ENCODE measurements at places on chromosomes 1 and 21.
A peak's percentile ranks its signal among the peaks of the same experiment; 100 is the strongest.

GRCh38 chr1:48608882-48609281 lies 136.9 kb upstream of the SPATA6 start:
- DNase-seq: no peak

- no peak for DNase-seq
Measured at GRCh38 chr1:234844479-234845031, 234.6 kb upstream of the IRF2BP2 start.

DNA sequence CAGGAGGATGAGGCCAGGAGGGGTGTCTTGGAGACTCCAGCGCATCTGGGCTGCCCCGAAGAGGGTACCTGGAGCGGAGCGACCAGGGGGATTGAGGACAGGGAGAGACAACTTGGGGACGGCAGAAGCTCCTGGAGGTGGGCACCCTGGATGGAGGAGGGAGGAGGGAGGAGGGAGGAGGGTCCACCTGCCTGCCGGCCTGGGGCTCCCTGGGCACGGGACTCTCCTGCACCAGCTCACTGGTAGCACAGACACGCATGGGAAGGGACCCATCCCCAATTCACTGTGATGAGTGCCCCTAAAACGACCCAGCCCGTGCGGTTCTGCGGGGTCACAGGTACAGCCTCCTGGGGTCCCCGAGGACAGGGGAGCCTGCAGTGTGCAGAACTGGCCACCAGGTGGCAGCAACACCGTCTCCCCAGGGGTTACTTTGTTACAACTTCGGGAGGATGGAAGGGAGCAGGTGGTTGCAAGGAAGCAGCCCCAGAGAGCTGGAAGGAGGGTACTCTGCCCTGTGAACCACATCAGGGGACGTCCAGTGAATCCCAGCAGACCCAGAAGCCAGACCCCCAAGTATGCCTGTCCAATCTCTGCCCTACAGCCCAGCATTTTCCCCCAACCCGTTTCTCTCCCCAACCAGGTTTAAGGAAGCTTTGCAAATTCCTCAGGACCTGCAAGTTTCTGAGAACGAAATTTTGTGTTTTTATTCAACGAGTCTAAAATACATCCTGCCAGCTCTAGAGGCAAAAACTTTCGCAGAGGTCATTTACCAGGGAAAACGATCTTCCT lies 482.4 kb downstream of the NPHP4 start:
- DNase-seq: peak; percentile 22

DNA sequence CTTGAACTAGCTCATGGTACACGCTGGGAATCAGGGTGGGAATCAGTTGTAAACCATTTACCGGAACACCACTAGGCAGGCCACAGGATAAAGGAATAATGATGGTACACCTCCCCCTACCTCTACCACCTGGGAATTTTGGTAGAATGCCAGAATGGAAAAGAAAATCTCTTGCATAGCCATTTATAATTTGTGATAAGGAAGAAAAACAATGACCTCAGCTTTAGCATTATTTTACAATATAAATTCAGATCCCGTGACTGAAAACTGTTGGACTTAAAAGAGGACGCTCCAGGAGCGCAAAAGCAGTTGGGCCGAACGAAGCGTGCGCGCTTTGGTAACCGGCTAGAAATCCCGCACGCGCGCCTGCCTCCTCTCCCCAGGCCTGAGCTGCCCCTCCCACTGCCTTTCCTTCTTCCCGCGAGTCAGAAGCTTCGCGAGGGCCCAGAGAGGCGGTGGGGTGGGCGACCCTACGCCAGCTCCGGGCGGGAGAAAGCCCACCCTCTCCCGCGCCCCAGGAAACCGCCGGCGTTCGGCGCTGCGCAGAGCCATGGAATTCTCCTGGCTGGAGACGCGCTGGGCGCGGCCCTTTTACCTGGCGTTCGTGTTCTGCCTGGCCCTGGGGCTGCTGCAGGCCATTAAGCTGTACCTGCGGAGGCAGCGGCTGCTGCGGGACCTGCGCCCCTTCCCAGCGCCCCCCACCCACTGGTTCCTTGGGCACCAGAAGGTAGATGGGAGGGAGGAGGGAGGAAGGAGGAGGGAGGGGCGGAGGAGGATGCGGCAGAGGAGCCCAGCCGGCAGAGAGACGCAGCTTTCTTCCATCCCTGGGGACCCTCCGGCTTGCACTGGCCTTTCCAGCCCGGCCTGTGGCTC lies at the start of gene CYP4X1:
TSS of gene CYP4X1 (plus strand) at position 402 of the 873 bp plus-strand sequence. CDS start at position 551, 149 bp downstream.
- DNase-seq: no peak

- no peak for DNase-seq
Measured at GRCh38 chr1:19101244-19101643, 108.8 kb downstream of the UBR4 start.

DNA sequence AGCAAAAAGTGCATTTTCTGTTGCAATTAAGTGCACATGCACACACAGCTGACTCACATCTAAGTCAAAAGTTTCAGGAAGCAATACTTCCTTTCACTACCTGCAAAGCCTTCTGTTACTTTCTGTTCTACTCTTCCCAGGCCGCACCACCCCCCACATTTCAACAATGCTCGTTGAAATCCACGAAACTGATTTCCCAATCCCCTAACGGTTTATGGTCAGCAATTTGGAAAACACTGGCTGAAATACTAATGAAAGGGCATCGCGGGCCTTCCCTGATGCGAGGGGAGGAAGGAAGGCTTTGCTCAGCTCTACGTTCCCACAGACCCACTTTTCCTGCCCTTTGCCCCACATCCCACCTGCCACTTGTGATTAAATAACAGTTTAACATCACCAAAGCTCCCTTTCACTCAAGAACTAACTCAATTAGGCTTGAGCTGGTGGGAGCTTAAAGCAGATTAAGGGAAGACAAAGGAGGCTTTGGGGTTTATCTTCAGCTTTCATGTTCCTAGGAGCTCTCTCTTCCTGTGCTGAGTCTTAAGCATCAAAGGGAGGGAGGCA lies 243.2 kb upstream of the RAB4A start:
- DNase-seq: no peak

DNA sequence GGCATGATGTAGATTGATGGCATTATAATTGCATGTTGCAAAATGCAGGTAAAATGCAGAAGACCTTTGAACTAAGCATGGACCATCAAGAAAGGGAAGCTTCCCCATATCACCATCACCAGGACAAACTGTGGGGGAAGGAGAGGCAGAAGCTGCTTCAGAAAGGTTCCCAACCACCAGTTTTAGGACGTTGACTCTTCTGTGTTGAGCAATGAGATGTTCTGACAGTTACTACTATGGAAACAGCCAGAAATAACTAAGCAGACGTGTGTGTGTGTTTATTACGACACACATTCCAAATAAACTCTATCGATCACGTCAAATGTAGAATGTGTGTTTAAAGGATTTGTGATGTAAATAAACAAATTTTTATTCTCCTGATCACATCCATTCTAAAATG lies 110.2 kb upstream of the PLD5 start:
- no peak for DNase-seq

DNA sequence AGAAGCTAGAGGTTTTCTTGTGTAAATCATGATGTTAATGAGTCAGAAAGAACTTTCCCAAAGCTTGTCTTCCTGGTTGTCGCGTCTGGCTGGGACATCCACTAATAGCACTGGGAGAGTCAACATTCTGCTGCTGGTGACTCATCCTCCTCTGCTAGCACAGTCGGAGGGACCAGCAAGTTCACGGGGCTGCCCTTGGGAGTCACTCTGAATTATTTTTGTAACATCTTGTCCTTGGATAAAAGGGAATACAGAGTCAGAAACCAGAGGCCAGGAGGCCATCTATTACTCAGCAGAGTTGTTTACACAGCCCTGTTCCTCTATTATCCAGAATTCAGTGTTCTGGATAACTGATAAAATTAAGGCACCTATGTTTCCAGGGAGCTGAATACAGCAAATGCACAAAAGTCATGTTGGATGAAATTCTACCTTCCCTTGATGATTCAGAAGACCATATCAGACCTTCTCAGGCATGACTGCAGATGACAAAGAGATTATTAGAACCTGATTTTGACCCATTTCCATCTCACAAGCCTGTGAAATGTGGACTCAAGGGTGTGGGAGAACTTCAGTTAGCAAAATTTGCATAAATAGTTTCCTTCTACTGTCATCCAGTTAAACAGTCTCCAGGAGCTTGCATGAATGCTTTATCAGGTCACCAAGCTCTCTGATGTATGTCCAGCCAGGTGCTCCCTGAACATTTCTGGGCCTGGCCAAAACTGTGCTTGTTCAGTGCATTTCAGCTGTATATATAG lies 68.1 kb downstream of the JAK1 start:
- no peak for DNase-seq

- no peak for DNase-seq
Measured at GRCh38 chr1:204988196-204988595, 54.8 kb upstream of the CNTN2 start.

GRCh38 chr1:54995835-54996234 lies 2.9 kb upstream of the BSND start:
- DNase-seq: no peak

GRCh38 chr1:11528611-11529261 lies 49.8 kb downstream of the DISP3 start:
- DNase-seq: no peak

DNA sequence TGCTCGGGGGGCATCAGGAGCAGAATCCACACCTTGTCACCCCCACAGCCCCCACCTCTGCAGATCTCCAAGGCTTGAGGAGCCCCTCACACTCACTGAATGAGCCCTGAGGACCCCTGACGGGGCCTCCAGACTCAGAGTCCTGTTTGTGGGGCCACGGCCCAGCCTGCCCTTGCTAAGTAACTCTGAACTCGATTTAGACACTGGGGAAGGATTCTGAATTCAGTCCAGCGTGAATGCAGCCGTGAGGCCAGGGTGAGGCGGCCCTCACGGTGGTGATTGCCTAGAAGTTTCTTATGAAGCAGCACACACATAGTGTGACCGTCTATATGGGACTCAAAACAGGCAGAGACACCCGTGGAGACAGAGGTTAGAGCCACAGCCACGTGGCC lies 58.9 kb upstream of the ADARB1 start:
- DNase-seq: no peak

DNA sequence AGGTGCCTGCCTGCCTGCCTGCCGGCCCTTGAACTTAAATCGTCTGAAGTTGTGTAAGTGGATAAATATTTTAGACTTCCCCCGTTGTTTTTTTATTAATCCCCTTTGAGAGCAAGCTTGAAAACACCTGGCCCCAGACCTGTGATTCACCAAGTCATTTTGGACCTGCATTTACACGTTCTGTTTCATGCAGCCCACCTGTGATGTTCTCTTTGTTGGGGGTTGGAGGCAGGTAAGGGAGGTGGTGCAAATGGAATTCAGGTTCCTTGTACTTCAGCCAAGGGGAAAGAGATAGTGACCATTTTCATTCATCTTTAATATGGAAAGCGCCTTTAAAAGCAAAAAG lies 1.2 kb downstream of the SLC37A1 start:
- DNase-seq: no peak

DNA sequence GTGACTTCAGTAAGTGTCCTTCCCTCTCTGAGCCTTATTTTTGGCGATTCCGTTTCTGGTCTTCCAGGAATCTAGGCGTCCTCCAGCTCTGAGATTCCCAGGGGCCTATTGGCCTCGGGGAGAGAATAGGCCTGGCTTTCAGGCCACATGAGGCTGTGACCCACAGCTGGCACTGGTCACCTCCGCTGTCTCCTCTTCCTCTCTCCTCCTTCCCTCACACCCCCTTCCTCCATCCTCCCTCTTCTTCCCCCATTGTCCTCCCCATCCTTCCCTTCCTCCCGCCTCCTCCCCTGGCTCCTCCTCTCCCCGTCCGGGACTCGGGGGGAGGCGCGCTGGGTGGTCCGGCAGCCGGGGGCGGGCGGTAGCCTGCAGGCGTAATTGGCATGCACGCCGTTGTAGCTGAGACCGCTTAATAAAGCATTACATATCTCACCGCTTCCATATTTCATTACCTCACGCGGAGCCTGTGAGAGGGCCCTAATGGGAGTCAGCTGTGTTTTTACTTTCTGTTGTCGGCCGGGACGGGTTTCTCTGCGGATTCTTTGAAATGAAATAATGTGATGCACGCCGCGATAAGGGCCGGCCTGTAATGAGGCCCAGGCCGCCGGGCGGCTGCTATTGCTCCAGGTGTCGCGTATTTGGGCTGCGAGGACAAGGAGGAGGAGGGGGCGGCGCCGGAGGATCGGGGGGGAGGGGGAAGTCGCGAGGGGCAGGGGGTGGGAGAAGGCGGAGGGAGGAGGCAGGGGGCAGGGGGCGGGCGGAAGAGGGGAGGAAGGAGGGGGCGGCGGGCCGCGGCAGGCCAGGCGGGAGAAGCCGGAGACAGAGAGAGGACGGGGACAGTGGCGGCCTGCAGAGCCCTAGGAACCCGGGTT lies 95.3 kb downstream of the FOXD2 start:
- DNase-seq: no peak

GRCh38 chr21:45228656-45229240 lies 58.9 kb downstream of the POFUT2 start:
- no peak for DNase-seq

- no peak for DNase-seq
Measured at GRCh38 chr1:181987334-181987895, 74.1 kb downstream of the ZNF648 start.

DNA sequence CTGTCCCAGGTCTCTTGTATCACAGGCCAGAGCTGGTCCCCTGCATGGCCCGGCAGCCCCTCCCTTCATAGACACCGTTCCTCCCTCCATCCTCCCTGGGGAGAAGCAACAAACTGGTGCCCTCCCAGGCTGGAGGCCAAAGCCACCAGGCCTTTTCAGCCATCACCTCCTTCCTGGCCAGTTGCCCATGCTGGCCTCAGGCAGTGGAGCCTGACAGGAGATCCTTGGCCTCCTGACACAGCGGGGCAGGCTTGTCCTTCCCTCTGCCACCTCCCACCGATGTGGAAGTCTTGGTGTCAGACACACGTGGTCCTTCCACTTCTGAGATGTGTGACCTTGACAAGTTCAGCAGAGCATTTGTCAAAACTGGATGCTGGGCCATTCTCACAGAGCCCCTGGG lies 206.0 kb downstream of the HIVEP3 start:
- DNase-seq: no peak

DNA sequence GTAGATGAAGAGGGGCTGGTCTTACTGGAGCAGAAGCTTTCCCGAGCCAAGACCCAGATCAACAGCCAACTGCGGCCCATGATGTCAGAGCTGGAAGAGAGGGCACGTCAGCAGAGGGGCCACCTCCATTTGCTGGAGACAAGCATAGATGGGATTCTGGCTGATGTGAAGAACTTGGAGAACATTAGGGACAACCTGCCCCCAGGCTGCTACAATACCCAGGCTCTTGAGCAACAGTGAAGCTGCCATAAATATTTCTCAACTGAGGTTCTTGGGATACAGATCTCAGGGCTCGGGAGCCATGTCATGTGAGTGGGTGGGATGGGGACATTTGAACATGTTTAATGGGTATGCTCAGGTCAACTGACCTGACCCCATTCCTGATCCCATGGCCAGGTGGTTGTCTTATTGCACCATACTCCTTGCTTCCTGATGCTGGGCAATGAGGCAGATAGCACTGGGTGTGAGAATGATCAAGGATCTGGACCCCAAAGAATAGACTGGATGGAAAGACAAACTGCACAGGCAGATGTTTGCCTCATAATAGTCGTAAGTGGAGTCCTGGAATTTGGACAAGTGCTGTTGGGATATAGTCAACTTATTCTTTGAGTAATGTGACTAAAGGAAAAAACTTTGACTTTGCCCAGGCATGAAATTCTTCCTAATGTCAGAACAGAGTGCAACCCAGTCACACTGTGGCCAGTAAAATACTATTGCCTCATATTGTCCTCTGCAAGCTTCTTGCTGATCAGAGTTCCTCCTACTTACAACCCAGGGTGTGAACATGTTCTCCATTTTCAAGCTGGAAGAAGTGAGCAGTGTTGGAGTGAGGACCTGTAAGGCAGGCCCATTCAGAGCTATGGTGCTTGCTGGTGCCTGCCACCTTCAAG lies 57.3 kb downstream of the LAMC2 start:
- DNase-seq: no peak
